ENCODE measurements at places on chromosomes 5 and 9.

DNA sequence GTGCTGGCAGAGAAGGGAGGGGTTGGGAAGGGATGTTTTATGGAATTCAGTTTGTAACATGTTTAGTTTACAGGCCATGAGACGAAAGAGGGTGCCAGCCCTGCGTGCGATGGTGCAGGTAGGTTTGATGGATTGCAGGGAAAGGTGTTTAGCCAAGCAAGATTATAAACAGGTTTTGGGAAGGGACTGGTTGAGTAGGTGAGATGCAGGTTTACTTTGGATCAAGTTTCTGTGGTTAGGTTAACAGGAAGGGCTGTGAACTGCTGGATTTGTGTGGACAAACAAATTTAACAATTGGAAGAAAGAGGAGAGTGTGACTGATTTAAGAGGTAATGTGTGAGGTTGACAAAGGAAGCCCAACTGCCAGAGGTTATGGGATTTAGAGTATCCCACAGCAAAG, 32.6 kb upstream of the GPX3 start:
- peak; percentile 8 for DNase-seq

DNA sequence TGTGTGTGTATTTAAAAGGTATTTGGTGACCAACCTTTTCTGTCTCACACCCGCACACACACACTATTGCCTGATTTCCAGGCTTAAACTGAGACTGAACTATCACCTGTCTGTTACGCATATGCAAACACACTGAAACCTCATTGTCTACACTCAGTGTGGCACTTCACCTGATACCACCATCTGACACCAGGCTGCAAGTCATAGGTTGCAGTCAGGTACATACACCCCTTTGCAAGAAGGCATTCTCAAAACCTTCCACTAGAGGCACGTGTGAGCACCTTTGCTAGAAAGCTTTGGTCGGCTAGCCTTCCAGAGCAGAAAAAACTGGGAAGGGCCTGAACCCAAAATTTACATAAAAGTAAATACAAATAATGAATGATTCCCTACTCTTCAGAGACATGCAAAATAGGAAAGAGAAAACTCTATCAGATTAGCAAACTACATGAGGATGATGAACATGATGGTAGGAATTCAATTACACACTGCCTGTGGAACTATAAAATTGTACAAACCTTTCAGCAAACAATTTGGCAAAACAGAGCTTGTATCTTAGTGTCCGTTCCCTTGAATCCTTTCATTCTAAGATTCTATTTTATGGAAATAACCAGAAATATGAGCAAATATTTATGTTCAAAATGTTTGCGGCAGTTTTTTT, 5.9 kb upstream of the FOXD1 start:
- peak; percentile 81 for DNase-seq

GRCh38 chr9:136922540-136922939, 22.0 kb downstream of the FBXW5 start:
- no peak for DNase-seq

- DNase-seq, result no peak
These were observed 22.8 kb downstream of the OSTF1 start for GRCh38 chr9:75111019-75111622.

DNA sequence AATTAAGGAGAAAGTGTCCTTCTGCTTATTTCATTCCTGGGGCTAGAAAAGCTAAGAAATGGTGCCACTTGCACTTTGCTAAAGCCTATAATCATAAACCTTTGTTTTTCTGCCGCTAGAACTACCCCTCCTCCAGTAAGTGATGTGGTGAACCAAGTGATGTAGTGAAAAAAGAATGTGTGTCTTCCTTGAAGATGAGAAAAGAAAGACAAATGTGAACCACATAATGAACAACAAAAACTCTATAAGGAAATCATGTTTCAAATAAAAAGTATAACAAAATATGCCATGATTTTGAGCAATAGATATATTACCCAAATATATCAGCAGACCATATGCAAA, 179.0 kb upstream of the SGCD start:
- no peak for DNase-seq

GRCh38 chr5:6066016-6066415, 312.3 kb downstream of the MED10 start:
- no peak for DNase-seq

DNA sequence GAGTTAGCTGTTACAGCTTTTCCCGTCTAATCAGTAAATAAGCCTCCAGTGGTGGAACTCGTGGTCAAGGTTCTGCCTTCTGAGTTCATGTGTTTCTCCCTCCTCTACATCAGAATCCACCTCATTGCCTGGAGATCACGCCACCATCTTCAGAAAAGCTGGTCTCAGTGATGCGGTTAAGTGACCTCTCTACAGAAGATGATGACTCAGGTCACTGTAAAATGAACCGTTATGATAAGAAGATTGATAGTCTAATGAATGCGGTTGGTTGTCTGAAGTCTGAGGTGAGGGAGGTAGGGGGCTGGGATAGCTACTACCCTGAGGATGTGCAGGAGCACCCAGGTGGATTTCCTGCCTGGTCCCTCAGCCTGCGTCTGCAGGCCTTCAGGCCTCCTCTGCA, 13.3 kb downstream of the ODF2 start:
- DNase-seq, result no peak

DNA sequence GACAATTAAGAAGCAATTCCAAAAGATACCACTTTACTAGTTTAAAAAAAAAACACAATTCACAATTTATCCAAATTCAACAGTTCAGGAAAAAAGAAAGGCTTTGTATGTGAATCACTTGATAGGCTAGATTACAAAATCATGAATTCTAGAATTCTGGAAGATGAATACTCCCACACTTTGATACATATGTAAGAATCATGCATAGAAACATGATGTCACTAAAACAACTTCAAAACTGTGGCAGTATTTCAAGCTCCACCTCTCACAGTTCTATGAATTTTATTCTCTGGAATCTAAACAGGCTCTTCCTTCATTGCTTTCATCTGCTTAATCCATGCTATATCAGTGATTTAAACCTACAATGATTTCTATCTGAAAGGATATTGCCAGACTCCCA, 51.0 kb downstream of the GNAQ start:
- DNase-seq, result no peak

DNA sequence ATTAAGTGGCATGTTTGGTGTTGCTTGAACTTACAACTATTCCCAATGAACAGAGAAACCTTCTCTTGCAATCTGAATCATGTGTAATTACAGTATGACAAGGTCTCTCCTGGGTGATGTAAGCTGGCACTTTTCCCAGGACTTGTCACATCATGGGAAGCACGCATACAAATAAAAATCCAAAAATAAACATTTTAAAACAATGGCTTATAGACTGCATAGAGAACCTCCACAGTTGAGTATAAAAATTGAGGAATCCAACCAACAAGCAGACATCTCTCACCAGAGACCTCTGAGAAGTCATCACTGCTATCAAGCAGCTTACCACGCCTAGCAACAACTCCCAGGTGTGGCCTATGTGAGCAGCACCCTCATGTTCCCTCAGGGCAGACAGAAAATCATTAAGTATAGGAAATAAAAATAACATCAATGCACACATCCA, 3.9 kb downstream of the MLLT3 start:
- peak; percentile 60 for DNase-seq

DNA sequence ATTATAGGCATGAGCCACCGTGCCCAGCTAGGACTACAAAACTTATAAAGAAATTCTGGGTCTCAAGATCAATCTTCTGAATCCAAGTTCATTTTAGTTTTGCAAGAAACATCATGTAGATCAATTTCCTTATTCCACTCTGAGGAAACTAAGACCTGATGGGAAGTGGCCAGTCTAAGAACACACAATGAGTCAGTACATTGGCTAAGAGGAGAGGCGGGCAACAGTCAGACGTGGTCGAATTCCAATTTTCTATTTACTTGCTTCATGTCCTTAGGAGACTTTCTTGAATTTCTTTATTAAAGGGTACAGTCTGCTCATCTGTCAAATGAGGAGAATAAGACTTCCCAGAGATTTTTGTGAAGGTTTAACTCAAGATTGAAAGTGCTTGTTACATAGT, 432.1 kb upstream of the BRINP1 start:
- DNase-seq, result no peak

- no peak for DNase-seq
These were observed 124.5 kb downstream of the GDNF start for GRCh38 chr5:37715361-37715760.

DNA sequence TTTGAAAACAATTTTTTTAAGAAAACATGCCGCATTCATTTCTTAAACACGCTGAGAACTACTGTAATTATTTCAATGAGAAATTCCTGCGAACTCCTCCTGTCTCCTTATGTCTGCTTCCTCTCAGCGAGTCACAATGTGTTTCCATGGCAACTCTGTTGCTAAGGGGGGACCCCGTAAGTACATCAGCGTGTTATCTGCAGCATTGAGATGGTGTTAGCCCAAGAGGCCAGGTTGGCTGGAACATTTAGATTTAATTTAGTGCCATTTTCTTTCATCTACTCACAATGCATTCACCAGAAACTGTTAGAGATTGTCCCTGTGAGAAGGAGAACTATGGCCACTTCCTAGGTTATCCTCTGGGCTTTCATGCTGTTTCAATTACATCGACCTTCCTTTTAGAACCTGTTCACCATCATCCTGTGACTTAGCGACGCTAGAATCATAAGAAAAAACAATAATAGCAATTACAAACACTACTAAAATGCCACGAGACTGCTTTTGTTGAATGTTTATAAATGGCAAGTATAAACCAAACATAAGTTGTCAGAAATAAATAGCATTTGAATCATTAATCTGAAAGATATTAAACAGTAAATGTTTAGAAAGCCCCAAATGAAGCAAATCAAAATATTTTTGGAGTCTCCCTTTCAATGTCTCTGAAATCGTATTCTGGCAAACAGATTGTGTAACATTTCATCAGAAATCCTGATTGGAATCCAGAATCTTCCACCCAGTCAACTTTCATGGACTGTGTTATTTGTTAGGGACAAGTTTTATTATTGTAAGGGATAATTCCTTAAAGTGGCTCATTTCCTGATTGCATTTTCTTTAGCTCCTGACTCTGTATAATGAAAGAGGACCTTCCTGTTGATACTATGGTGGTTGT, 39.7 kb upstream of the SHC3 start:
- no peak for DNase-seq

DNA sequence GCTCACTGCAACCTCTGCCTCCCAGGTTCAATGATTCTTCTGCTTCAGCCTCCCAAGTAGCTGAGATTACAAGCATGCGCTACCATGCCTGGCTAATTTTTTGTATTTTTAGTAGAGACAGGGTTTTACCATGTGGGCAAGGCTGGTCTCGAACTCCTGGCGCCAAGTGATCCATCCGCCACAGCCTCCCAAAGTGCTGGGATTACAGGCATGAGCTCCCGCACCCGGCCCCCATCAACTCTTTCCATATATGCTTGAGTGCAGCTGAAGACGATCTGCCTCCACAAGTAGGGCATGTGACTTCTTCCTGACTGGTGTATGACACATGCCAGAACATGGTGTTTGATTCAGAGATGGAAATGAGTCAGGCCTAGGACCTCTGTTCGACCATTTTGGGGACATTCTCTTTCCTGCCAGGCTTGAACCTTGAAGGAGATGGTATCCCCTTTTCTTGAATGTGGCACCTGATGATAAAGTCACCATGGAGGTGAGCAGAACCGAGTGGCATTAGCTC, 7.5 kb upstream of the CNOT6 start:
- DNase-seq, result no peak

DNA sequence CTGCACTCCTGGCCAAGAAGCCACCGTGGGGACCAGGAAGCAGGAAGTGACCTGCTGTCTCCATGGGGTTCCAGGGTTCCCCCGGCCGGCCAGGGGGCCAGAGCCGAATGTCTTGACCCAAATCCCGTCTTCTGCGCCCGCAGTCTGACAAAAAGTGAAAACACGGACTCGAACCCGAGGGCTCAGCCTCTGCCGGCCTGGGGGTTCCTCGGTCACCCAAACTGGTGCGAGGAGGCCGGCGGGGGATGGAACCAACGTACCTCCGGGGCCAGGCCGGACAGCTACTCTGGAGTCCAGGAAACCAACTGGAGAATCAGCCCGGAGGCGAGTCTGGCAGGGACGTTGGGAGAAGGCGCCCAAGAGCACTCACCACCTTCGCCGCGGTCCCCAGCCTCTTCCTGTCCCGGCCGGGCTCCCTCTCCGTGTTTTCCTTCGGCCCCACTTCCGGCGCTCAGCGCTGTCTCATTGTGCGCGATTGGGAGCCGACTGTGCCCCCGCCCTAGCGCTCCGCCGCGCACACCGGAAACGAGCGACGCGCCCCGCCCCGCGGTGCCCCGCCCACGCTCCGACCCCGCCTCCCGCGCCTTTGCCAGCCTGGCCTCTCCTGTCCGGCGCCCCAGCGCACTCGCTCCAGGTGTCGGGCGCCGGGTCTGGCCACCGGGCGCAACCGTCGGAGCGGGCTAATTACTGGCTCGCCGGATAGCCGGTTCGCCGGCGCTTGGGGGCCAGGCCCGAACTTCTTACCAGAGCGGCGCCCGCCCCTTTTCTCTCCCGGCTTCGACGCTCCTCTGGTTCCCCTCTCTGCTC, at the start of gene TUT7:
TSS of gene TUT7 (minus strand) at position 400 of the 807 bp plus-strand sequence. CDS start 1,211 bp downstream, outside the sequence.
- peak; percentile 95 for DNase-seq

DNA sequence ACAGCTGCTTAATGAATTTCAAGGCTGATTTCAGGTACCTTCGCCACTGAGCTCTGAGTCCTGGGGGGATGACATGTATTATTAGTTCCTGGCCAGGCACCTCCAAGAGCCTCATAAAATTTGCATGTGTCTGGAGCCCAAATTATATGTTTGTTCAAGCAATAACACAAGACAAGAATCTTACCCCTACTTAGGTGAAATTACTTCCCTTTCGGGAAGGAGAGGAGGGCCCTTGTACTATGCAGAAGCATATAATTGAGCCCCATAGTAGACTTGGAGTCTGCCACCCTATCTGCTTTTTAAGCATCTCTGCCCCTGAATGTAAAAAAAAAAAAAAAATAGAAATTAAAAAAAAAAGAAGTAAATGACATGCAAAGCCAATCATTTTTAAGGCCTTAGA, 13.0 kb upstream of the TMEM38B start:
- DNase-seq, result no peak

DNA sequence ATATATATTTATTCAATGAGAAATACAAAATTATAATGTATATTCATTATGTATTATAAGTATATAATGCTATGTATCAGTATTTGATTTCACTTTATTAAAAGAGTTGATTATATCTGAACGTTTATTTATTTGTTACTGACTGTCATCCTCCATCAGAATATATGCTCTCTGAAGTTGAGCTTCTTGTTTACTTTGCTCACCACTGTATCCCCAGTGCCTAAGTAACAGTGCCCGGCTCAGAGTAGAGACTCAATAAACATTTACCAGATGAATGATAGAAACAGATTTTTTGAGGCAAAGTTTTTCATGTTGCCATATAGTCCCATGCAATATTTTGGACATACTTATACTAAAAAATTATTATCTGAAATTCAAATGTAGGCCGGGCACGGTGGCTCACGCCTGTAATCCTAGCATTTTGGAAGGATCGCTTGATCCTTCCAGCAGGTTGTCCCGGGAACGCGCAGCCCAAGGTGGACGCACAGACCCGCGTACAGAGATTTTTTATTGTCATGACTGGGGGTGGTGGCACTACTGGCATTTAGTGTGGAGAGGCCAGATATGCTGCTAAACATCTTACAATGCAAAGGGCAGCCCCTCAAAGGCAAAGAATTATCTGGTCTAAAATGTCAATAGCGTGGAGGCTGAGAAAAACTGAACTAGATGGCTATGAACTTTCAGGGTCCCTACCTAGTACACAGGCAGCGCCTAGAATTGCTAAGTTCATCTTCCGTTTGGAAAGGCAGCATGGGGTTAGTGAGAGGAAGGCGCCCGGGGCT, 761 bp upstream of the DNAJC25 start:
- DNase-seq, result no peak
